ENCODE measurements at places on chromosomes 1 and 21.

DNA sequence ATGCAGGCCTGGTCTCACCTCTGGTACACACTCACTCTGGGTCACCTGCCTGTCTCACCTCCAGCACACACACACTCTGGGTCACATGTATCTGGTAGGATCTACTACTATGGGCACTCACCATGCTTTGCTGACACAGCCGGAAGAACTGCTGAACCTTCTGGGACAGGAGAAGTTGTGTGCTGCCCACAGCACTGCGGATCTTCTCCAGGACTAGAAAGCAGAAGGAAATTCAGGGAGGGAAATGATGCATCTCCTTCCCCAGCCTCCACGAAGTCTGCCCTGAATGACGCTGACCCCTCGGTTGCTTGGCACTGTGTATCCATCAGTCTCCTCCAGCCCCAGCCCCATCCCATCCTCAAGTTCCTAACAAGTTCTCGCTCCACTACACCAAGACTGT is 7.9 kb upstream of the SMIM12 start:
- no peak for DNase-seq

DNA sequence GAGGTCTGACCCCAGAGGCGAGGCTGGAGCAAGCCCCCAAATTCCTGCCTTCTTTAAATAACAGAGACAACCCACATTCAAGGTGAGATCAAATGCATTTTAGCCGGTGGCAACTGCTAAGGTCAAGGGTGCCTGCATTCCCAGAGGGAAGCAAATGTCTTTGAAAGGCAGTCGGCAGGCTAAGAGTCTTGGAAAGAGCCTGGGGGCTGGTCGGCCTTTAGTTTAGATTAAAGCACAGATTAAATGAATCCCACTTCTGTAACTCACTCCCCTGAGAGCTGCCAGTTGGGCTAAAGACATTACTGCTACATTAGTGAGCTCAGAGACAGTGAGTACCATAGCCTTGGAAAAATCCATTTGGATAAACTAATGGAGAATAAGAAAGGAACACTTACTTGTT is 59.2 kb downstream of the HTR6 start:
- no peak for DNase-seq

DNA sequence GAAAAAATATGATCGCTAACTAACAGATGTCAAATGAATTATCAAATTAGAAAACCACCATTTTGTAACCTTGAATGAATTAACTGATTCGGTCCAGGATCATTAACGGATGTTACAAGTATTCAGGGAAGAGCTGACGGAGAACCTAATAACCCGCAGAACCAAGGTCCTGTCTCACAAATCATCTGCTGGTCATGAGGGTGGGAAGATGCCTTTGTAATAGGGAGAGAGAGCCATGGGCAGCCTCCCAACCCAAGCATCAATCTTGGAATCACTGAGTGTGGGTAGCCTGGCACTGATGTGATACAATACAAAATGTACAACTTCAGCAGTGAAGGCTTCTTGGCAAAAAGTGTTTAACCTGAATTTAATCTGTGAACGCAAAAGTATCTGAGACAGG is 89.6 kb upstream of the CLDN14 start:
- DNase-seq, result no peak

DNA sequence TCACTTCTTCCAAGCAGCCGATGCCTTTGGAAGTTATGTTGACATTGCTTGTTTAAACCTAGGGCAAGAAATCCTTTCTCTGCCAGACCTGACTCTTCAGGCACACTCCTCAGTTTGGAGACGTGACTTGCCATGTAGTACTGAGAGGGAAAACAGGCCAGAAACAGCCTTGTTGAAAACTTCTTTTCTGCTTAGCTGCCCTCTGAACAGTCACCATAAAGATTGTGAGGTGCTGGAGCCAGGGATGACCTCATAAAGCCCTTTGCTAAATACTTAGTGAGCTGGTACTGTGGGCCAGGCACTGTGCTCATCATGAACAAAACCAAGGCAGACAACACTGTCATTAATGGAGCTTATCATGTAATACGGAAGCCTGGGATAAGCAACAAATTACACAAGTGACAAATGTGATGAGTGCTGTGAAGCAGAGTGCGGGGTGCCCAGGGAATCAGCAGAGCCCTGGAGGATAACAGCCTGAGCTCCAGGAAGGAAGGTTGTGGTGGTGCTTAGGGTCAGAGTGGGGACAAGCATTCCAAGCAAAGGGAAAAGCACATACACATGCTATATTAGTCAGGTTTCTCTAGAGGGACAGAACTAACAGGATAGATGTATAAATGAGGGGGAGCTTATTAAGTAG is 42.4 kb downstream of the MTARC1 start:
- no peak for DNase-seq

DNA sequence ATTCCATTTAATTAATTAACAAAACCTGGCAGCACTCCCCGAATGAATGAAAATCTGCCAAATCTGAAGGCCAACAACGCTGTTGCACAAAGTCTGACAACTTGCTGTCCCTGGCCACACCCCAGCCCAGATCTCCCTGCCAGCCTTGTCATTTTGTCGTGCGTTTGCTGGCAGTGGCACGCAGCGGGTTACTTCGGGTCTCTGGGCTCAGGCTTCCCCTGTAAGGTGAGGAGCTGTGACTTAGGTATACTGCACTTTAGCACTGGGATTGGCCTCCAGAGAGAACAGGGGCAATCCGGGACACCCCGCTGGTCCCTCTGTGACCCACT is 34.3 kb upstream of the SIM2 start:
- no peak for DNase-seq
